Lower lobe of right lung (tissue), 2 donors: ENCODE measurements at places on chromosomes 2 and 18.

DNA sequence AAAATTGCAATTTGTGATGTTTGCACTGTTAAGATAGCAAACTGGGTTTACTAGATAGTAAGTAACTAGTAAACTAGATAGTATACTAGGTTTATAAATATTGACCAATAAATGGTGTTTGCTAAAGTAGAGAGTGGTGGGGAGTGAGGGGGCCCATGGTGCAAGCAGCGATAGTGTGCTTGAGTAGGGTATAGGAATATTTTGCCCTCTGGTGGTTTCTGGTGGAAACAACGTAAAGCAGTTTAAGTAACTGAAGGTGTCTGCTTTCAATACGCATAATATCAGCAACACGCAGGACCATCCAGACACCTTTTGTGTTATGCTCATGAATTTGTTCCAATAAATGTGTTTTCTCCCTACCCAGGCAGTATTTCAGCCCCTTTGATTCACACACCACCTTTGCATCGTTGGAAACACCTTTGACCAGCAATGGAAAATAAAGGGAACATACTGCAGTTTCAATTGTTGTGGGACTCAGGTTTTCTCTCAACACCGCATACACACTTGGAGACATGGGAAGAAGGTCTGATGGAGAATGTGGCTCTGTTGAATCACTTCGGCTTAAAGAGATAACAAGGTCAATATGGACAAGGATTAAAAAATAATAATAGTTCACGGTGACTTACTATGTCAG lies 16.7 kb upstream of the STAT1 start:
- H3K4me3 ChIP-seq: no peak overlapping the region
- H3K4me1 ChIP-seq: peaks cover 22% of the 10 kb centered on the region
- DNase-seq: no peak

DNA sequence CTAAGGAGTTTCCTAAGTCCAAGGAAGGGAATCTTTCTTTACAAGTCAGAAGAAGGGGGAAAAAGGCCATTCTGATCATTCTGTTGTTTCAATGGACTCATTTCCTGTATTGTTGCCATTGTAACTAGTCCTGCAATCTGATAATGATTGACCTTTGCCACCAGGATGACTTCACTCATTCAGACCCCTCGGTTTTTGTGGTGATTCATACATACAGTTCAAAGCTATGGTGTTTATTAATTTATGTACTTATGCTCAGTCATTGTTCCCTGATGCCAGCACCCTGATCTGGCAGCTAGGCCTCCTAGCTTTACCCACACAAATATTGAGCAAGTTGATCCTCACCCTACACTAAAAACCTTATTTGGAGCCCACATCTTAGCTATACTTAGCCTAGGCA lies 57.6 kb upstream of the ZNF519 start:
- no peak for DNase-seq
- H3K27ac ChIP-seq: no peak overlapping the region
- no peak overlapping the region for H3K4me3 ChIP-seq
- H3K4me1 ChIP-seq: no peaks in the 10 kb centered on the region
- H3K27me3 ChIP-seq: no peaks in the 10 kb centered on the region

- DNase-seq: no peak
- no peaks in the 10 kb centered on the region for H3K27me3 ChIP-seq
- peaks cover 4% of the 10 kb centered on the region for H3K36me3 ChIP-seq
- peaks cover 11% of the 10 kb centered on the region for H3K4me1 ChIP-seq
- H3K27ac ChIP-seq: peak overlapping the region; percentile 53
Measured at GRCh38 chr2:241110607-241111439, 8.7 kb upstream of the MTERF4 start.

DNA sequence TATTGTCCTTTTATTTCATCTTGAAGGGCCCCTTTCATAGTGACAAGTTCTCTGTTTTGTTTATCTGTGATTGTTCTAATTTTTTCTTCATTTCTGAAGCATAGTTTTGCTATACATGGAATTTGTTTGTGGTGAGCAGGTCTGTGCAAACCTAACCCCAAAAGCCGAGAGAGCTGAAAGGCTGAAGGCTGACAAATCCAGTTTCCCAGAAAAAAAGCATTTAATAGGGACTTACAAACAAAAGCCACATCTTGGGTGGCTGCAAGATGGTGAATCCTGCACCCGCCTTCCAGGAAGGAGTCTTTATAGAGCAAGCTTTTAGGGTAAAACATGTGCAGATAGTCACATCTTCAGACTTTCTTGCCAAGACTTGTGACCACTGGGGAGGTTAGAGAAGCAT lies 473.4 kb upstream of the TRIB2 start:
- DNase-seq: no peak

DNA sequence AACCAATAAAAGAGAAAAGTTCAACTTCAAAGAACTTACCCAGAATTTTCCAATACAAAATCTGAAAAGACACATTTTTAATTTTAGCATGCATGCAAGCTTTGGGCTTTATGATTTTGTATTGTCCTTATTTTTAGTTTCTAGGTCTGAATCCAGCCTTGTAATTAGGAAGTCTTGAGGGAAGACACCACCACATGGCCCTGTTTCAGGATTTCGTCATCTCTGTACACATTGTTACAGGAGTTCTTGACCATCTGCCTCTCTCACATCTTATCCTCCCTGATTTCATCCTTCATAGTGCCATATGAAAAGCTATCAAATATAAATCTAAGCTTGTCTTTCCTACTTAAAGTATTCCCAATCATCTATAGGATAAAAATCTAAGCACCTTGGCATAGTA lies 176.1 kb downstream of the TXNL1 start:
- H3K36me3 ChIP-seq: no peaks in the 10 kb centered on the region
- H3K27me3 ChIP-seq: no peaks in the 10 kb centered on the region

GRCh38 chr2:172429301-172429968 lies 2.0 kb downstream of the ITGA6 start:
- peaks cover 53% of the 10 kb centered on the region for H3K4me1 ChIP-seq
- no peaks in the 10 kb centered on the region for H3K36me3 ChIP-seq
- no peak for DNase-seq
- H3K27me3 ChIP-seq: peaks cover 3% of the 10 kb centered on the region

DNA sequence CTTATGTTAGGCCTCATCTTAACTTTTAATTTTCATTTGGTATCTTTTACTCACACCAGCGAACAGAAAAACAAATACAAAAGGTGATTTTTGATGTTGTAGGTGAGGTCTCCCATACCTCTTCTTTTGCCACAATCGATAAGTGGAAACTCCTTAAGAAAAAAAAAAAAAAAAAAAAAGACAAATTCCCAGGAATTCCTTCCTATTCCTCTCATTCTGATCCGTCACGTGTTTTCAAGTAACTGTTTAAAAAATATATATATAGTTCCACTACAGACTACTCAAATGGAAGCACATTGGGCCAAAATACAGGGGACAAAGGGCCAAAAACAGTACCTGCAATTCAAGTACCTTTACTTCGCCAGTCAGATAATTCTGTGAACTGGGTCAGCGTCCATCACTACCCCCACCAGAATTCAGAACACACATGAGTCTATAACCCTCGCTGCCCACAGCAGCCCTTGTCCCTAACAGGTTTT lies 16.5 kb downstream of the NMUR1 start:
- DNase-seq: no peak
- H3K4me1 ChIP-seq: peaks cover 4% of the 10 kb centered on the region
- H3K27ac ChIP-seq: peak overlapping the region; percentile 88
- H3K36me3 ChIP-seq: no peaks in the 10 kb centered on the region
- no peaks in the 10 kb centered on the region for H3K27me3 ChIP-seq
